A549 treated with ZK216348 at 1 μM for 4 hours (cell line): ENCODE measurements at places on chromosomes 5 and 9. TPM values are rescaled to one million over a fixed set of nuclear protein-coding genes. Genes with fewer than 3 reads are reported as not detected.

The CCNG1 gene
- total RNA-seq: 53.5 to 65.8 TPM (median 59.1 TPM) in 5 replicates

The DCAF12 gene
- 36.3 to 44.7 TPM (median 38.5 TPM) in 5 replicates for total RNA-seq

The RNF183 gene
- total RNA-seq: not detected in 5 replicates

The SPINK4 gene
- total RNA-seq: not detected in 5 replicates

The FOXD4L3 gene
- 0.25 TPM in 1 of 5 replicates, not detected in the others for total RNA-seq

The PCDHA1 gene
- 0.14 to 0.48 TPM (median 0.19 TPM) in 5 replicates for total RNA-seq

The JAKMIP2 gene
- not detected in 5 replicates for total RNA-seq

The GLDC gene
- 13.6 to 14.5 TPM (median 14.1 TPM) in 5 replicates for total RNA-seq

The MOB3B gene
- 6.9 to 11.2 TPM (median 9.3 TPM) in 5 replicates for total RNA-seq

The FOXD4L5 gene
- total RNA-seq: 0.06 to 0.11 TPM (median 0.11 TPM) in 3 of 5 replicates, not detected in the others

The MEGF9 gene
- 15.8 to 28.4 TPM (median 26.3 TPM) in 5 replicates for total RNA-seq

The LEAP2 gene
- 0.58 to 1.4 TPM (median 1.0 TPM) in 5 replicates for total RNA-seq

The PCDHGB6 gene
- total RNA-seq: 0.07 to 0.12 TPM (median 0.08 TPM) in 4 of 5 replicates, not detected in the other

The ANAPC2 gene
- total RNA-seq: 19.0 to 41.0 TPM (median 34.9 TPM) in 5 replicates

The GNAQ gene
- 8.8 to 20.8 TPM (median 16.6 TPM) in 5 replicates for total RNA-seq

The ZNF483 gene
- total RNA-seq: 0.41 to 1.2 TPM (median 0.93 TPM) in 5 replicates

The TRPM6 gene
- 1.4 to 1.9 TPM (median 1.6 TPM) in 5 replicates for total RNA-seq

The PCDHGA9 gene
- 0.09 TPM in 1 of 5 replicates, not detected in the others for total RNA-seq

The MYOZ3 gene
- 0.07 to 0.09 TPM in 2 of 5 replicates, not detected in the others for total RNA-seq

The ZNG1C gene
- 69.7 to 94.7 TPM (median 75.0 TPM) in 5 replicates for total RNA-seq

The MEF2C gene
- 0.04 TPM in 1 of 5 replicates, not detected in the others for total RNA-seq

The PDZD2 gene
- total RNA-seq: 0.15 to 0.45 TPM (median 0.25 TPM) in 5 replicates

The CMYA5 gene
- total RNA-seq: 0.07 to 0.53 TPM (median 0.18 TPM) in 5 replicates

The GNA14 gene
- 0.14 to 0.16 TPM in 2 of 5 replicates, not detected in the others for total RNA-seq

The IGFBPL1 gene
- 2.1 to 3.6 TPM (median 2.4 TPM) in 5 replicates for total RNA-seq

The ST8SIA4 gene
- total RNA-seq: 0.12 to 0.78 TPM (median 0.47 TPM) in 5 replicates

The APC gene
- 5.3 to 11.6 TPM (median 8.7 TPM) in 5 replicates for total RNA-seq

The FAM200C gene
- 1.8 to 2.3 TPM (median 2.1 TPM) in 5 replicates for total RNA-seq

The C6 gene
- not detected in 5 replicates for total RNA-seq

The TTC23L gene
- total RNA-seq: 0.48 to 1.1 TPM in 2 of 5 replicates, not detected in the others

The EDIL3 gene
- 0.06 to 0.31 TPM (median 0.19 TPM) in 5 replicates for total RNA-seq

The CXCL14 gene
- 0.14 to 0.15 TPM (median 0.14 TPM) in 3 of 5 replicates, not detected in the others for total RNA-seq

The DDX4 gene
- not detected in 5 replicates for total RNA-seq

The KIF24 gene
- 2.9 to 4.5 TPM (median 3.6 TPM) in 5 replicates for total RNA-seq

The CAMLG gene
- 17.7 to 30.1 TPM (median 27.9 TPM) in 5 replicates for total RNA-seq

The PCDHGC5 gene
- total RNA-seq: not detected in 5 replicates

The TIGD6 gene
- total RNA-seq: 5.2 to 8.2 TPM (median 5.8 TPM) in 5 replicates

The FABP6 gene
- 0.45 to 1.6 TPM (median 1.1 TPM) in 5 replicates for total RNA-seq

The ADGRV1 gene
- 0.57 to 0.91 TPM (median 0.78 TPM) in 5 replicates for total RNA-seq

The PCDH12 gene
- 0.02 TPM in 1 of 5 replicates, not detected in the others for total RNA-seq

The TEK gene
- total RNA-seq: 0.06 to 0.12 TPM (median 0.07 TPM) in 5 replicates

The HSD17B3 gene
- total RNA-seq: 0.34 TPM in 1 of 5 replicates, not detected in the others

The PURA gene
- 3.9 to 6.4 TPM (median 5.4 TPM) in 5 replicates for total RNA-seq

The NRARP gene
- 1.9 to 7.2 TPM (median 5.6 TPM) in 5 replicates for total RNA-seq

The PCDHB7 gene
- total RNA-seq: 0.06 TPM in 1 of 5 replicates, not detected in the others

The PTPA gene
- 107 to 139 TPM (median 130 TPM) in 5 replicates for total RNA-seq

The ARSI gene
- total RNA-seq: 22.1 to 46.5 TPM (median 38.3 TPM) in 5 replicates

The ZBED3 gene
- total RNA-seq: 3.0 to 4.5 TPM (median 3.7 TPM) in 5 replicates

The IL13 gene
- total RNA-seq: 0.13 TPM in 1 of 5 replicates, not detected in the others

The PRDM12 gene
- 0.25 to 0.44 TPM (median 0.35 TPM) in 5 replicates for total RNA-seq

The SLC6A3 gene
- total RNA-seq: 0.13 to 0.45 TPM (median 0.16 TPM) in 5 replicates

The SLC44A1 gene
- 20.0 to 38.9 TPM (median 30.8 TPM) in 5 replicates for total RNA-seq

The WNT8A gene
- total RNA-seq: not detected in 5 replicates

The ORM1 gene
- total RNA-seq: not detected in 5 replicates

The WDR36 gene
- total RNA-seq: 10.6 to 17.1 TPM (median 14.6 TPM) in 5 replicates

The KCNMB1 gene
- not detected in 5 replicates for total RNA-seq

The STING1 gene
- 0.53 to 1.3 TPM (median 0.89 TPM) in 5 replicates for total RNA-seq
